Calu3 (cell line): ENCODE measurements at places on chromosomes 4 and X. TPM values are rescaled to one million over a fixed set of nuclear protein-coding genes. Genes with fewer than 3 reads are reported as not detected.

Gene ATP8A1
- total RNA-seq: 0.73 and 0.76 TPM in 2 replicates

Gene ADRA2C
- 2.4 and 3.4 TPM in 2 replicates for total RNA-seq

Gene TLR1
- total RNA-seq: 1.1 and 1.3 TPM in 2 replicates

Gene PRKG2
- 0.76 and 1.5 TPM in 2 replicates for total RNA-seq

Gene DNAJB14
- 33.0 and 35.4 TPM in 2 replicates for total RNA-seq

Gene FAM9A
- total RNA-seq: not detected in 2 replicates

Gene EFNB1
- 12.6 and 20.7 TPM in 2 replicates for total RNA-seq

Gene TSPAN6
- total RNA-seq: 69.1 and 70.6 TPM in 2 replicates

Gene LDB2
- total RNA-seq: not detected in 2 replicates

Gene RAB9B
- total RNA-seq: 1.3 and 1.5 TPM in 2 replicates

Gene CXCR3
- not detected in 2 replicates for total RNA-seq

DNA sequence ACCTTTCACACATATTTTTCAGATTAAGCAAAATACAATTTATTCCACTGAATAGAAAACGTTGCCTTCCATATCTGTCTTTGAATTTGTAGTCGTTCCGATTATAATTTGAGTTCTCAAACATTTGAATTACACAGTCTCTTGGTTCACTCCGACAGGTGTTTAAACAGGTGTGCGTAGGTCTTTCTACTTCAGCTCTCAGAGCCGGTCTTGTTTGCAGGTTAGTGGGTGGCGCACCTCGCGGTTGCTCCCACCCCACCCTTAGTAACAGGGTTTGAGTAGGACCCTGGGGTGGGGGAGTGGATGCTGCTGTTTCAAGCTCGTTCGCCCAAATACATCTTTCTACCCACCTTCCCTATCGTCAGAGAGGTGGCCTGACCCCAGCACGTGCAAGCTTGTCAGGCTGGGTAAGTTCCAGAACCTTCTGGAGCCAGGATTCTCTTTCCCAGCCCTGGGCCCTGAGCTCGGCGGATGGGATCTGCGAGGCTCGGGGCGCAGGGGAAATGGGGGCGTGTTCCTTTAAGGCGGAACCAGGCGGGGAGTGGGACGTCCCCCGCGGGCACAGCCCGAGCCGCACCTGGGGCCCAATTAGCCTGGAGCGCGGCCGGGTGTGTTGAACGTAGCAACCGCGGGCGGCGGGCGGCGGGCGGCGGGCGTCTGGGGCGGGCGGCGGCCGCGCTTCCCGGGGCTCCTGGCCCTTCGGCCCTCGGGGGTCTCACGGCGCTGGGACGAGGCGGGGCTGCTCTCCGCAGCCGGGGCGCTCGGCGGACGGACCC, at the start of gene FAM149A:
Gene FAM149A, plus strand, starts transcription at position 591 of the 776 bp plus-strand sequence.
- peak; percentile 69 for DNase-seq

DNA sequence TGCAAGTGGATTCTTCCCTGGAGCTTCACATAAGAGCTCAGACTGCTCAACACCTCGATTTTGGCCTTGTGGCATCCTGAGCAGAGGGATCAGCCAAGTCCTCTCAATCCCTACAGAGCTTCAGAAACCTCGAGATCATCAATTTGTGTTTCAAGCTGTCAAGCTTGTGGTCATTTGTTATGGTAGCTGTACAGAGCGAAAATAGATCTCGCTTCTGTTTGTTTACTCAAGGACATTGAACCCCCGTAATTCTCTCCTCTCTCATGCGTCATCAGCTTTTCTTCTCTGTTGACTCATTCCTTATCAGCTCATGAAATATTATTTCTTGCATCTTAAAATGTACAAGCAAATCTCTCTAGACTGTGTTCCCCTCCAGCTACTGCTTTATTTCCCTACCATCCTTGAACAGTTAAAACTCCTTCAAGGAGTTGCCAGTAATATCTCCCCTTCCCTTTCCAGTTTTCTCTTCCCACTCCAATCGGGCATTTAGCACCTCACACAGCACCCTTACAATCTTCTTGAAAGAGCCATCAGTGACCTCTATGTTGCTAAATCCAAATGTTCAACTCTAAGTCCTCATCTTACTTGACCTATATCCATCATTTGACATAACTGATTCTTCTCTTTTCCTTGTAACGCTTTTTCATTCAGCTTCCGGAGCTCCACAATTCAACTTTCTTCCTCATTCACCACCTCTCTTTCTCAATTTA, 106.2 kb upstream of the FAT1 start:
- DNase-seq: no peak

GRCh38 chr4:169068423-169068822, 58.4 kb upstream of the CBR4 start:
- peak; percentile 31 for DNase-seq

- DNase-seq: peak; percentile 23
Observed at GRCh38 chrX:81957900-81958545, 756.1 kb downstream of the SH3BGRL start.

- no peak for DNase-seq
Observed at GRCh38 chr4:60605646-60606354, 594.3 kb upstream of the ADGRL3 start.

DNA sequence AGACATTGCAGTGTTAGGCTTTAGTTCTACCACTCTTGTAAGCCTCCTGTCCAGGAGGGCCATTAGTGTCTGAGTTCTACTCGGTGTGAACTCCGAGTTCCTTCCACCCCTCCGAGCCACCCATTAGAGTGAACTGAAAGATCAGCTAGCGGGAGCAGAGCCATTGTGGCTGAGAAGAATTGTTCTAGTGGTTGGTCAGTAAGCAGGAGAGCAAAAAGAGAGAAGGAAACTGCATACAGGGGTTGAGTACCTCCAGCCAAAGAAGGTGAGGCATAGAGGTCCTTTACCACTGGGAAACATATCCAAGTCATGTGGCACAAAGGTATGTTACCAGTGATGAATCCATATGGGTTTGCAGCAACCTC, 96.9 kb downstream of the CPE start:
- DNase-seq: no peak

- DNase-seq: no peak
Observed at GRCh38 chrX:134880866-134881265, 109.9 kb upstream of the SMIM10 start.

DNA sequence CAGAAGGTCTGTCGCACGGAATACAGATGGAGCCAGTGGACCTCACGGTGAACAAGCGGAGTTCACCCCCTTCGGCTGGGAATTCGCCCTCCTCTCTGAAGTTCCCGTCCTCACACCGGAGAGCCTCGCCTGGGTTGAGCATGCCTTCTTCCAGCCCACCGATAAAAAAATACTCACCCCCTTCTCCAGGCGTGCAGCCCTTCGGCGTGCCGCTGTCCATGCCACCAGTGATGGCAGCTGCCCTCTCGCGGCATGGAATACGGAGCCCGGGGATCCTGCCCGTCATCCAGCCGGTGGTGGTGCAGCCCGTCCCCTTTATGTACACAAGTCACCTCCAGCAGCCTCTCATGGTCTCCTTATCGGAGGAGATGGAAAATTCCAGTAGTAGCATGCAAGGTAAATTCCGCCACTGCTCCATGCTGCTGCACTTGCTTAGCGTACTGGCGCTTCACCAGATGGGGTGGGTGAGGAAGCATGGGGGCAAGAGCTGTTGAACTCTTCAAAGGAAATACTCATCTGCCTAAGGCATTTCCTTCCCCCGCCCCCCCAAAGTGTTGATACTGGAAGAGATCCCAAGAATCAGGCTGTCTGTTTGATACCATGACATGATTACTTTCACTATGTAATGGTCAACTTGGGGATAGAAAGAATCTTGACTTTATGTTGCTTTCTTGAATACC, 24.8 kb downstream of the KLF3 start:
- no peak for DNase-seq

GRCh38 chr4:38306482-38307071, 346.4 kb downstream of the PTTG2 start:
- no peak for DNase-seq

DNA sequence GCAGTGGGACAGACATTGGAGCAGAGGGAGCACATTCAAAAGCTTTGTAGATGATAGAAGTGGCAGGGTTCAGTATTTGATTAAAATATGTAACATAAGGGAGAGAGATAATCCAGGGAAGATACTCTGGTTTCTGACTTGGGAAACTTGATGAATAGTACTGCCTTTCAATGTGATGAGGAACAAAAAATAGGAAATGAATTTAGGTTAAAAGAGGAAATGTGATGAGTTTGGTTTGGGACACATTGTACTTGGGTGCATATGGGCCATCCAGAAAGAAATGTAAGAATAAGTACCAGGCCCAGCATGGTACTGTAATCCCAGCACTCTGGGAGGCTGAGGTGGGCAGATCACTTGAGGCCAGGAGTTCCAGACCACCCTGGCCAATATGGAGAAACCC, 20.9 kb upstream of the NDNF start:
- no peak for DNase-seq

- no peak for DNase-seq
Observed at GRCh38 chr4:81146466-81146865, 68.6 kb downstream of the PRKG2 start.

DNA sequence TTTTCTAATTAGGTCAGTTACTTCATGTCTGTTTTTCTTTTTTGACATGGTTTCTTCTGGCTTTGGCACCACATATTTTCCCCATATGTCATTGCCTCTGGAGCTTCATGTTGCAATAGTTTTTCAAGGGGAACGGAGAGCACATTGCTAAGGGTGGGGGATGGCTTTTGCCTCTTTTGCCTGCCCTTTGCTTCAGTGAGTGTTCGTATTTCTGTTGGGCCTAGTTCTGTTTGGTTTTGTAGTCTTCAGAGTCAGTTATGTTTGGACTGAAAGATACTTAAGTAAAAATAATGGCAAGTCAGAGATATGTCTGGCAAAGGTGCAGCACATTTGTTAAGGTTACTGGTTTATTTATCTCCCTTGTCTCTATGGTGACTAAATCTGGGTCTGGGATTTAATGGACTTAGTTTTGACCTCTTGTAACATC, 29.1 kb downstream of the FHL1 start:
- no peak for DNase-seq

GRCh38 chr4:7902826-7903225, 36.8 kb downstream of the AFAP1 start:
- no peak for DNase-seq

DNA sequence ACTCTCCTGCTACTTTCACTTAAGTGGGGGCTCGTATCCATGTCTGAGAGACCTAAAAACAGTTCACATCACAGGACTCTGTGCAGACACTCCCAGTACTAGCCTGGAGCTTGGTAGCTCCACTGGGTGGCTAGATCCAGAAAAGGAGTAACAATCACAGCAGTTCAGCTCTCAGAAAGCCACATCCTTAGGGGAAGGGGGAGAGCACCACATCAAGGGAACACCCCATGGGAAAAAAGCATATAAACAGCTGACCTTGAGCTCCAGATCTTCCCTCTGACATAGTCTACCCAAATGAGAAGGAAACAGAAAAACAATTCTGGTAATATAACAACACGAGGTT, 175.8 kb downstream of the FAM13A start:
- no peak for DNase-seq

DNA sequence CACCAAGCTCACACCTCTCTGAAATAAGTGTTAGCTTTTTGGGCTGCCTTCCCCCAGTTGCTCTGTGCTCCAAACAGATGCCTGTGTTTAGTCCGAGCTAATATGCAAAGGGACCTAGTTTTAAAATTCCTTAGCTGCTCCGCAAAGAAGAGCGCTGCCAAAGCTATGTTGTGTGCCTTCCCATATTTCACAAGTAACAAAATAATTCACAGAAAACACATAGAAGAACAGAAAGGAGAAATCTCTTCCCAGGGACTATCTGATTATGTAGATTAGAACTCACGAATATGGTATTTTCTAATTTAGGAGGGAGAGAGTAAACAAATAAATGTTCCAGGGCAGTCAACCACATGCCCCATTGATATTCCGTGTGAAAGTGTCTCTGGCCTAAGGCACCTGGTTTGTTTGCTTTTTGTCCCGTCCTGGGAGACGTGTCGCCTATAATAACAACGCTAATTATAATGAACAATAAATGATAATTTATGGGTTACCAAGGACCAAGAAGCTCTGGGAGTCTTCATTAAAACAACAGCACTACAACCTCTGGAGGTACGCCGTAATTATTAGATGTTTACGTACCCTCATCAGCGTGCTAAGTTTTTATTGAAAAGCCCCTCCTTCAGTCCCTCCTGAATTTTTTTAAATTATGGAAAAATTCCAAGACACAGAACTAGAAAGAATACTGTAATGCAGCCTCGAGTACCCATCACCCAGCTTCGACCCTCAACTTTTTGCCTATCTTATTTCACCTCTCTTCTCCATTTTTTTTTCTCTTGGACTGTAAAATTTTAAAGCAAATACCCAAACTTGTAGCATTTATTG, 1.2 kb upstream of the CCNG2 start:
- no peak for DNase-seq

DNA sequence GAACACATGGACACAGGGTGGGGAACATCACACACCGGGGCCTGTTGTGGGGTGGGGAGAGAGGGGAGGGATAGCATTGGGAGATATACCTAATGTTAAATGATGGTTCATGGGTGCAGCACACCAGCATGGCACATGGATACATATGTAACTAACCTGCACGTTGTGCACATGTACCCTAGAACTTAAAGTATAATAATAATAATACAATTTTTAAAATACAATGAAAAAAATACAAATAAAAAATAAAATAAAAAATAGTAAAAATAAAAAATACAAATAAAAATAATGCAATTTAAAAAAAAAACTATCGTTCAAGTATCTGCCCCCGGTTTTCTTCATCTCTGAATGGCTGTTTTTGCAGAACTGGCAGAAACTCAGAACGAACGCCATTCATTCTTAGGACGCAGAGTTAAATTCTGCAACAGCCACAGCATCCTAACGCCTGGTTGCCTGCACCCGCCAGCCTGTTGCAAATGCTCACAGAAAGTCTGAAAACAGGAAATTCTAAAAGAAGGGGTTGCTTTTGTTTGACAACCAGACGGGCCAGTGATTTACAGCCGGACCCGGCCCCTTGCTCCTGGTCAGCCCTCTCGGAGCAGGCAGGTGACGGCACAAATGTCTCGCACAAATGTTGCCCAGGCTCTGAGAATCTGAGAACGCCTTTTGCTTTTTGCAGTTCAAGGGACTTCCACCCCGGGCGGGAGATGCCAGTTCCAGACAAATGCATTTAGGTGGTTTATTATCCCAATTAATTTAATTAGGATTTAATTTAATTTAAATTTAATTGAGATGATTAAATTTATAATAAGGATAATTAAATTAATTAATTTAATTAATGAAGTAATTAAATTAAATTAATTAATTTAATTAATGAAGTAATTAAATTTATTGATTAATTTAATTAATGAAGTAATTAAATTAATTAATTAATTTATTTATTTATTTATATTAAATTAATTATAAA, 47.8 kb downstream of the CRLF2 start:
- DNase-seq: no peak

DNA sequence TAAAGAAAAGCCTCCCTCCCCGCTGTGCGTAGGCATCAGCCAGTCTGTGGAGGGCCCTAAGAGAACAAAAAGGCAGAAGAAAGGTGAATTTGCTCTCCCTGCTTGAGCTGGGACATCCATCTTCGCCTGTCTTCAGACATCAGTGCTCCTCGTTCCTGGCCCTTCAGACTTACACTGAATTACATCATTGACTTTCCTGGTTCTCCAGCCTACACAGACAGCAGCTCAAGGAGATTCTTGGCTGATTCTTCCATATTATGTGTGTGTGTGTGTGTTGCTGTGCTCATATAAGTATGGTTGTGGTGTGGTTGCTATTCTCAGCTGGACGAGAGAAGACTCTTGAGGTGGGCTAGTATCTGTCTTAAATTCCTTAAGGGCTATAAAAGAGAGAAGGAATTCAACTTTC, 35.5 kb upstream of the CD99L2 start:
- no peak for DNase-seq

GRCh38 chrX:154827194-154828015, 7.1 kb downstream of the SMIM9 start:
- DNase-seq: no peak
